ENCODE measurements at places on chromosomes 4 and X.
A peak's percentile ranks its signal among the peaks of the same experiment; 100 is the strongest.

DNA sequence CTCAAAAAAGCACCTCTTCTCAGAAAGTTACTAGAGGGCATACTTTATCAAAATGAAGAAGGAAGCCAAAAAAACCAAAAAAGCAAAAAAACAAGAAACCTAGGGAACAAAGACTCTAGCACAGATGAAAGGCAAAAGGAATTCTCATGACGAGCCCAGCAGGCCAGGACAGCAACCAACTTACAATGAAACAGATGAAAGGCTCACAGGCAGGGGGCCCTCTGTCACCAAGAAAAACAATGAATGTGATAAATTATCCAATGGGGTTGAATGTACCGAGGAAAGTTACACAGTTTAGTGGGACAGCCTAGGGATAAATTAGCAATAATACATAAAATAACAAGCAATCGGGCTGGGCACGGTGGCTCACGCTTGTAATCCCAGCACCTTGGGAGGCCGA, 79.0 kb downstream of the GPR82 start:
- no peak for DNase-seq

GRCh38 chr4:10673817-10674369, 10.7 kb downstream of the CLNK start:
- no peak for DNase-seq

DNA sequence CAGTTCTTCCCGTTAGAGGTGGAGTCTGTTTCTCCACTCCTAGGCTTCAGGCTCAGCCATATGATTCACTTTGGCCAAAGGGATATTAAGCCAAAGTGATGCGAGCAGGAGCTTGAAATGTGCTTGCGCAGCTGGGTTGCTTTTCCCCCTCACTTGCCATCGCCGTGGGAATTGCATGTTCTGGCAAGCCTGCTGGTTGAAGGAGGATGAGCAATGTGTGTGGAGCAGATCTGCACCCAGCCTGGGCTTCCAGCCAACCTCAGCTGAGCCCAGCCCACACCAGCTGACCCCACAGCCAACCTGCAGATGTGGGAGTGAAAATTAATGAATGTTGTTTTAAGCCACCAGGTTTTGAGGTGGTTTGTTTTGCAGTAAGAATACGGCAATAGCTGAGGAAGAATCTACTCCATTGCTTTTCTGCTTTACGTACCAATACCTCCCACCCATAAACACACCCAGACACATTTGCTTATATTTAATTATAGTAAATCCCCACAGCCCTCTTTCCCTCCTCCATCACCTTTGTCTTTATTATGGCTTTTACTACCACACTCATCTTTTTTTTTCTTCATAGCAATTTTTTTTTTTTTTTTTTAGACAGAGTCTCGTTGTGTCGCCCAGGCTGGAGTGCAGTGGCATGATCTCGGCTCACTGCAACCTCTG, 132.8 kb upstream of the FUNDC1 start:
- DNase-seq, result no peak

DNA sequence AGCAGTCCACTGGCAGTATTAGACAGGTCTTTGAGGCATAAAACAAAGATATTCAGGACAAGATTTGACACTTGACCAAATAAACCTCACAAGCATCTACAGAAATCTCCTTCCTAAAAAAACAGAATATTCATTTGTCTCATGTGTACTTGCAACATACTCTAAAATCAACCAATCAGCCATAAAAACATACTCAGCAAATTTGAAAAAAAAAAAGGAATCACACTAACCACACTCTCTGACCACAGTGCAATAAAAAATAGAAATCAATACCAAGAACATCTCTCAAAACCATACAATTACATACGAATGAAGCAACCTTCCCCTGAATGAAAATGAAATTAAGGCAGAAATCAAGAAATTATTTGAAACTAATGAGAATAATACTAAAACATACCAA, 591.3 kb downstream of the FAM133A start:
- no peak for DNase-seq

- no peak for DNase-seq
Observed at GRCh38 chr4:62243895-62244294, 1043.8 kb downstream of the ADGRL3 start.

GRCh38 chrX:132433001-132433400, 55.8 kb downstream of the MBNL3 start:
- no peak for DNase-seq

DNA sequence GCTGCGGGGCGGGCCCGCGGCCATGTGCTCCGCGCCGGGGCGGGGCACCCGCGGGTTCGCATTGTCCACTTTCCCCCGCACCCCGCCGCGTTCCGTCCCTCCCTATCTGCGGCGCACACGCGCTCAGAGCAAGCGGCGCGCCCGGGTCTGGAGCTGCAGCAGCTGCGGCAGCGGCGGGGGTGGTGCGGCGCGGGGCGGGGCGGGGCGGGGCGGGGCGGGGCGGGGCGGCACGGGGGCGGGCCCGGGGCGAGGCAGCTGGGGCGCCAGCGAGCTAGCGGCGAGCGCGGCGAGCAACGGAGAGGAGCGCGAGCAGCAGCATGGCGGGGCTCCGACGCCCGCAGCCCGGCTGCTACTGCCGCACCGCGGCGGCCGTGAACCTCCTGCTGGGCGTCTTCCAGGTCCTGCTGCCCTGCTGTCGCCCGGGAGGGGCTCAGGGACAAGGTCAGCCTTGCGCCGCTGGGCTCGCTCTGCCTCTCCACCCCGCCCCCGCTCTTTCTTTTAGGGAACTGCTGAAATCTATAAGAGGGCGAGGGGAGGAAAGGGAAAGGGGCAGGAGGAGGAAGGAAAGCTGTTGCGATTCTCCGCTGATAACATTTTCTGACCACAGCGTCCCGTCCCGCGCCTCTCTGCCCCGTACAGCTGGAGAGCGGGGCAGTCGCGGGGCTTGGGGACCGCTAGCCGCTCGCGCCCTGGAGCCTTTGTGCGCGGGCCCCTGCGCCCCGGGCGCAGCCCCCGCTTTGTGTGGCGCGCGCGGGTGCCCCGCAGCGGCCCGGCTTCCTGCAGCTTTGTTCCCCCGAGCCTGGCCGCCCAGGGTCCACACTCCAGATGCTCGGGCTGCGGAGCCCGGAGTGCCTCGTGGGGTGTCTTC, at the start of gene TMEM131L:
Gene TMEM131L, plus strand, starts transcription at position 280 of the 868 bp plus-strand sequence. Its CDS starts 38 bp downstream, at position 318.
- DNase-seq, result peak; percentile 77

GRCh38 chr4:10079912-10080588, 36.5 kb downstream of the WDR1 start:
- DNase-seq, result no peak

DNA sequence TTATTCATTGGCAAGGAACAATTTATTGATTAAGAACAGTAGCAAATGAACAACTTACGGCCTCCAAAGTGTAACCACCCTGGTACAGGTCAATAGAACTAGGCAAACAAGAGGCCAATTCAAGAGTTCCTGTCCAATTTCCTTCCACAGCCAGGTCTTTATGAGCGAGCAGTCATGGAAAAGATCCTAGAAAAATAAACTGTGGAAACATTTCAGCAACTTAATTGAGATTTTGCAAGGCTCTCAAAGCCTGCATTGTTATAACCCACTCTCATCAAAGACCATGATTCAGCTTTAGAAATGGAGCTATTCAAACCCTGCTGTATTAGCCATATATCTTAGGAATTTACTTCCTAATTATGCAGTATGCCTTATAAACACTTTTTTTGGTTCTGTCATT, 43.6 kb downstream of the UNC5C start:
- no peak for DNase-seq

DNA sequence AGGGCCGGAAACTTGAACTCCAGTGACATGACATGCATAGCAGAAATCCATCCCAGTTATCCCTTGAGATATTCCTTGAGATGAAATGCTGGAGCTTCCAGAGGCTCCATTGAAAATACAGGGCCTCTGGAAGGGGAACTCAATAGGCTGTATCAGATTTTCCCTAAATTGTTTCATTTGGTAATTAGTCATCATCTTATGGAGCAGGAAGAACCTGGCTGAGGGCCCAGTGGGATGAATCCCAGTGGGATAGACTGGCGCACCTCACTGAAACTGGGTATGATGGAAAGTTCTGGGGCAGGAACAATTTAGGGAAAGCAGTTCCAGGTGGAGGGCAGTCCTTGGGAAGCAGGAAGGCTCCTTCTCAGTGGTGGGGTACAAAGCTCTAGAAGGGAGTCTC, 307.8 kb upstream of the DIPK2B start:
- DNase-seq, result no peak

DNA sequence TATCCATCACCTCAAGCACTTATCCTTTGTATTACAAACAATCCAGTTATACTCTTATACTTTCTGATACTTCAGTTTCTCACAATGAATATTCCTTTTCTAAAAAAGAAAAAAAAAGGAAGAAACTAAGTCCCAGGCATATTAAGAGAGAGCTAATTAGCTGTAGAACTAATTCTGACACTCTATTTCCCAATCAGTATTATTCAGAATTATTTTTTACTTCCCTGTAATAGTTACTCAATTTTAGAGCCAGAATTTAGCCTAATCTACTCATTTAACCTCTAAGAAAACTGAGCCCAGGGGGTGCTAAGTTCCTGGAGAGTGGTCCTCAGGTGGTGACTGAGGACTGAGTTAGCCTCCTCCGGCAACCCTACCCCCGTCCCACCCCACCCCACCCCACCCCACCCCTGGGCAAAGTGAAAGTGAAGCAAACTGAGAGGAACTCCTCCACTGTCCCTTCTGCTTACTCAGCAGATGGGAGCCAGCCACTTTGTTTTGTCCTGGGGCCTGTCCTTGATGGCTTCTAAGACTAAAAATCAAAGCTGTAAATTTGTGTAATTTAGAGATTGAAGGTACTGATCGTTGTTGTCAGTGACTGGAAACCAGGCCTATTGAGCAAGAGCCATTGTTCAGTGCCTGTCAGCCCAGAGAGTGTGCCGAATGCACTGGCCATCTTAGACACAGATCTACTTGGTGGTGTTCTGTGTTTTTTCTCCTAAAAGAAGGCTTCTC, 162.1 kb downstream of the CBR4 start:
- peak; percentile 43 for DNase-seq

DNA sequence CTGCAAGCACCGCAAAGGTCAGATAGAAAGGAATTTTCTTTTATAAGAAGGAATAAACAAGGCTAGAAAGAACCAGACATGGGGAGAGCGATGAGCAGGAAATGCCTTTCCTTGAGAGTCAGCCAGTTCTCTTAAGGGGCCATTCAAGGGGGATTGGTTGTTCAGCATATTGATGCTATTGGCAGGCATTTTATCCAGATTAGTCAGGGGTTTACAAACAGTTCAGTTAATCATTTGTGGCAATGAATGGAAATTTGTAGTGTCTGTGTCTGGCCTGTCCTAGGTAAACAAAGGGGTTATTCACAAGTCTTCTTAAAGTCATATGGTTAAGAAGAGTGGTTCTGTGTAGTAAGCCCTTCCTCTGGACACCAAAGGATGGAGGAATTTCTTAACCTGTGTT, 184.7 kb upstream of the FRMPD4 start:
- DNase-seq, result no peak

DNA sequence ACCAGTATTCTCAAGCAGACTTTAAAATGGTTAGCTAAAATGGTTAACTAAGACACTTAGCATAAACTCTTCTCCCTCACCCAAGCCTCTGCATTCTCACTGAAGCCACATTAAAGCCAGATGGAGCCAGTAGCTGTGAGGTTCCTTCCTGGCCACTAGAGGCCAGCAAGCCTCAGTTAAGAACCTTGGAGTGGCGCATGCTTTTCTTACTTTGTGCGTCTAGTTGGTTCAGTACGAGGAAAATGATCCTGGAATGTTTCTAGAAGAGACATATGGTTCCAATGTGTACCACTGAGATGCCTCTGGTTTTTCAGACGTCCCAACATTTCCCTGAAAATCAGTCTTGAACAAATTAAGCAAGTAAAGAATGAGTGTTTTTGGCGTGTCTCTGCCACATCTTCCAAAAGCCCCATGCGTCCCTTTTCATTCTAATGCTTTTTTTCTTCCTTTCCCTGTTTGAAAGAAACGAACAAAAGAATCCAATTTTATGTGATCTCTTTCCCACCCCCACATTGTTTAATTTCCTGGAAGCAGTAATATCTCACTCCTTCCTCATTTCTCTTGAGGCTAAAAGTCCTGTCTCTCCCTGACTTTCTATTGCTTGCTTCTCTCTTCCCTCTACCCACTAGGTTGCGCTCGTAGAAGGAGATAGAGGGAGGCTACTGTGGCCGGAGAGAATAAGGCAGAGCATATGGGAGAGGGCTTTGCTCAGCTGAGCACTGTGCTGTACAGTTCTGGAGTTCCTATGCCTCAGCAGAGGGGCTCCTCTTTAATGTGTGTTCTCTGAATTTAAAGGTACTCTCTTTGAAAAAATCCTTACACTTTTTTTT, 82.9 kb upstream of the TAB3 start:
- DNase-seq, result peak; percentile 35

DNA sequence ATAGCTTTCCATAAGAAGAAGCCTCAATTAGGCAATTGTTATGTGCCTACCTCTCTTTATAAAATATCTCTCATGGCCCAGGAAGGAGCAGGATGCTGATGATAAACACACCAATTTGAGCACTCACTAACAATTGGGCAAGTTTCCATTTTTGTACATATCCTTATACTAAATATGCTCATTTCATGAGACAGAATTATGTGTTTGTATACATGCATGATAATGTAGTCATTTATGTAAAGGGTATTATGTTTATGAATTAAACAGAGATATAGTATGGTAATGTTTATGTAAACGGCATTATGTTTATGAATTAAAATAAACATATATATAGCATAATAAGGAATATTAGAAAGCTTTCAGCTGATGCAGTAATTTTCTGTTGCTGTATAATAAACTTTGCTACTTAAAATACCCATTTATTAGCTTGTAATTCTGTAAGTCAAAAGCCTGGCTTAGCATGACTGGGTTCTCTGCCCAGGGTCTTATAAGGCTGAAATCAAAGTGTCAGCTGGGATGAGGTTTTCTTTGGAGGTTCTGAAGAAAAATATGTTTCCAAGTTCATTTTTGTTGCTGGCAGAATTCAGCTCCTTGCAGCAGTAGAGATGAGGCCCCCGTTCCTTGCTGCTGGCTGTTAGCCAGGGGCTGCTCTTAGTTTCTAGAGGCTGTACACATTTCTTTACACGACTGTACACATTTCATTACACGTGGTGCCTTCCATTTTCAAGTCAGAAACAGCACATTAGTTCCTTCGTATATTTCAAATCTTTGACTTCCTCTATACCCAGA, 89.0 kb downstream of the GLRA2 start:
- DNase-seq, result no peak

GRCh38 chrX:151806967-151807540, 72.5 kb downstream of the CNGA2 start:
- DNase-seq, result no peak

DNA sequence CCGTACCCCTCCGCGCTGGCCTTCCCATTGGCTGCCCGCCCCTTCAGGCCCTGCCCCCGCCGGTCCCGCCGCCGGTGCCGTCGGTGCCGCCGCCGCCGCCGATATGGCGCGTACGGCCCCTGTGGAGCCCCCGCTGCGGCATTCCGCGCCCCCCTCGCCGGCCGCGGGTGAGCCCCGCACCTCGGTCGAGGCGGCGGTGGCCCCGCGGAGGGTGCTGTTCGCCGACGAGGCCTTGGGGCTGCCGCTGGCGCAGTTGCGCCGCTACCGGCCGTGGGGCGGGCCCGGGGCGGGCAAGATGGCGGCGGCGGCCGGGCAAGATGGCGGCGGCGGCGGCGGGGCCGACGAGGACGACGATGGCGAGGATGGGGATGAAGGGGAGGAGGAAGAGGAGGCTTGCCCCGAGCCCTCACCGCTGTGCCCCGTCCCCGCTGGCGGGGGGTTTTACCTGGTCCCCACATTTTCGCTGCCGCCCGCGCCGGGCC, at the start of gene PPP1R3F:
Gene PPP1R3F, plus strand, starts transcription at position 27 of the 482 bp plus-strand sequence. Its CDS starts 77 bp downstream, at position 104.
- DNase-seq, result no peak

GRCh38 chr4:68375667-68376559, 26.0 kb upstream of the YTHDC1 start:
- DNase-seq, result peak; percentile 66

- DNase-seq, result no peak
Observed at GRCh38 chrX:1443496-1444075, 9.1 kb downstream of the ASMTL start.

GRCh38 chr4:100721077-100721476, 203.3 kb upstream of the EMCN start:
- no peak for DNase-seq

Measured in suppressor macrophage (primary cell).